Caco-2 (cell line): ENCODE measurements at places on chromosomes 6 and 20.
A peak's percentile ranks its signal among the peaks of the same experiment; 100 is the strongest.

- DNase-seq: no peak
Measured at GRCh38 chr6:16043171-16044135, 85.4 kb upstream of the MYLIP start.

DNA sequence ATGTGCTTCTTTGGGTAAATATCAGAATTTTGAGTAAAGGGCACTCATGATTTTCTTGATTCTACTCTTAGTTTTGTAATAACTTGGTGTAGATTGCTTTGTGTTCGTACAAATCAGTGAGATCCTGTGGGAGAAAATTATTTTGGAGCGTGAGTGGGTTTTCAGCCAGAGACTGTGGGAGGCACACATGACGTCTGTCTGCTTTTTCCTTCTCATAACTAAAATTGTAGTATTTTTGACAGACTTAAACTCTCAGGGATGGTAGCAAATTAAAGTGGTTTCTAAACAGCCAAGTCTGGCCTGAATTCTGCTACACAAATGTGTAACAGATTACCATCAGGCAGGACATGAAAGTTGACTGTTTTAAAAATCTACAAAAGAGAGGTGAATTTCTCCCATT lies 222.6 kb downstream of the OTOR start:
- DNase-seq: no peak

- no peak for DNase-seq
Measured at GRCh38 chr6:85401186-85402021, 48.5 kb upstream of the NT5E start.

DNA sequence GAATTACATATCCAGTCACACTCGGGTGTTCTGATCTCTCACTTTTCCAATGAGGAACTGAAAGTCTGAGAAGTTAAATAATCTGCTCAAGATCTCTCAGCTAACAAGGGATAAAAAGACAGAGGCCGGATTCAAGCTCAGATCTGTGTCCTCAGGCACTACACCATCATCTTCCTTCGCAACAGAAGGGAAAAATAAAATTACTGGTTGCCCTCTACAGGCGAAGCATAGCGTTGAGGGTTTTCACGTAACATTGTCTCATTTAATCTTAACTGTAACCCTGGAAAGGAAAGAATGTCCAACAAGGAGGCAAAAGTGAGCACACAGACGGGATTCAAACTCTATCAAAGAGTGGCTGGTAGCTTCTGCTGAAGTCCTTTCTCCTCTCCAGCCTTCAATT lies 67.8 kb upstream of the ANKEF1 start:
- DNase-seq: no peak

DNA sequence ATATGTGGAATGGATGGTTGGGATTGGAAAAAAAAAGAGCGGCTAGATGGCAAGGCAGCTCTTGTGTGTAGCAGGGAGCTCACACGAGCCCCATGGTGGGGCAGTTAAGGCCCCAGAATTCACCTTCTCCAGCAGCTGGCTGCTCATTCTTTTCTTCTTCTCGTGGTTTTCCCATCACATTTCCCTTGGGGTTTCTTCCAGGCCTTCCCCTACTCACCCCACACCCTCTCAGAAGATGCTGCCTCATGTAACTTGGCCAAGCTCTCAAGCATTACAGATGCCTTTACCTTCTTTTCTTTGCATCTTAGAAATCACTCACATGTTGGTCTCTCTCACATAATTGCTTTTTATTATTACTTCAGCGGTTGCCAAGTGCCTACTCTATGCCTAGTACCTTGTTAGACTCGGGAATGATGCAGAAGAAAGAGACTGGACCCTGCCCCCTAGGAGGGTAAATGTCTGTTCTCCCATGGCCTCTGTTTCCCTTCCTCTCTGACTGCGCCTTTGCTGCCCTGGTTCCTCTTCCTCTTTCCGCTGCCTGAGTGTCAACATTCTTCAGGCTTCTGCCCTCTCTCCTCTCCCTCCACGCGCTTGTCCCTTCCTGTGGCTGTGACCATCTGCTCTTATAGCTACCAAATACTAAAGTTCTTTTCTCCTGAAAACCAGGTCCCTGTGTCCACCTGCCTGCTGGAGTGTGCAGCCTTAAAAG lies 28.6 kb downstream of the PPARD start:
- DNase-seq: no peak

DNA sequence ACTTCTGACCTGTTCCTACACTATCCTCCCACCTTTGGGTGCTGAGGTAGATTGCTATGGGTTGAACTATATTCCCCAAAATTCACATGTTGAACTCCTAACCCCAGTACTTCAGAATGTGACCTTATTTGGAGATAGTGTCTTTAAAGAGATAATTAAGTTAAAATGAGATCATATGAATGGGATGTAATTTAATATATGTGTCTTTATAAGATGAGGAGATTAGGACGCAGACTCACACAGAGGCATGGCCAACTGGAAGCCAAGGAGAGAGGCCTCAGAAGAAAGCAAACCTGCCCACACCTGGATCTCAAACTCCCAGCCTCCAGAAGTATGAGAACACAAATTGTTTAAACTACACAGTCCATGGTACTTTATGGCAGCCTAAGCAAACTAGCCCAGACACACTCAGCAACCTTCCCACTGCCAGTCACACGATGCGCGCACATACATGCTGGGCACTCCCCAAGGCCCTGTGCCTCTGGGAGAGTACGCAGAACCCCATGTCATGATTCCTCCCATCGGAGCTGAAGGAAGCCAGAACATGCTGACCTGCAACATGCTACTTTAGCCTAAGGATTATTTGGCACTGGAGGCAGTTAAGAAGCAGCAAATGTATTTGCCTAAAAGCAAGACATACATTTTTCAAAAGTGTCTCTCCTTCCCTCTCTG lies 8.9 kb upstream of the SLC22A1 start:
- DNase-seq: no peak

GRCh38 chr20:61652146-61652545 lies 400.1 kb downstream of the CDH4 start:
- no peak for DNase-seq

DNA sequence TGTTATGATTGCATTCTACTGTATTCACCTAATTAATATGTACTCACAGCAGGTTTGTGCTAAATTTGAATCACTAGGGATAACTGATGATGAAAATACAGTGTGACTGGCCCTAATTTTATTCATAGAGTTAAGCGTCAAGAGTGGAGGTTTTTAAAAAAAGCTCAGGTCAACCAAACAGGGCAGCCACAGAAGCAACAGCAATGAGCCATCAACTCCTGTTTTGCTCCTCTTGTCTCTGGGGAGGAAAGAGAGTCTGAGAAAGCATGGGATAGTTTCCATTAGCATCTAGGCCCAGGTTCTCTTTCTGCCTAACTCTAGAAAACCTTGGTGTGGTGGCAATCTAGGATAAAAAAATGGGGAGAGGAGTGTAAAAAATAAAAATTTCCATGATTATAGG lies 122.1 kb downstream of the OGFRL1 start:
- no peak for DNase-seq

DNA sequence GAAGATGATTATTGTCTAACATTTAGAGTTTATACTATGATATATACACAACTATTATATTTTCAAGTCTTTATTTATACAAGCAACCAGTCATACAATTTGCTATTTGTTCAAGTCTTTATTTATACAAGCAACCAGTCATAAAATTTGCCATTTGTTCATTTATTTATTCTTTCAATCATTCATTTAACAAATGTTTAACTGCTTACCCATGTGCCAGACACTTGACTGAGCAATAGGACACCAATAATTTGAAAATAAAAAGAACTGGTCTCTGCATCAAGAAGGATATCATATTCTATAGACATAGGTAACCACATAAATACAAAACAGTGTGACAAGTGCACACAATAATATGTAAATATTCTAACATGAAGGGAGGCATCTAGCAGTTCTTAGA lies 20.3 kb downstream of the GRIK2 start:
- no peak for DNase-seq

- no peak for DNase-seq
Measured at GRCh38 chr20:2313316-2313715, 17.5 kb downstream of the TGM3 start.

- DNase-seq: peak; percentile 64
Measured at GRCh38 chr6:113306552-113307145, 550.5 kb upstream of the MARCKS start.

- no peak for DNase-seq
Measured at GRCh38 chr20:32648761-32649650, 24.7 kb downstream of the C20orf203 start.

DNA sequence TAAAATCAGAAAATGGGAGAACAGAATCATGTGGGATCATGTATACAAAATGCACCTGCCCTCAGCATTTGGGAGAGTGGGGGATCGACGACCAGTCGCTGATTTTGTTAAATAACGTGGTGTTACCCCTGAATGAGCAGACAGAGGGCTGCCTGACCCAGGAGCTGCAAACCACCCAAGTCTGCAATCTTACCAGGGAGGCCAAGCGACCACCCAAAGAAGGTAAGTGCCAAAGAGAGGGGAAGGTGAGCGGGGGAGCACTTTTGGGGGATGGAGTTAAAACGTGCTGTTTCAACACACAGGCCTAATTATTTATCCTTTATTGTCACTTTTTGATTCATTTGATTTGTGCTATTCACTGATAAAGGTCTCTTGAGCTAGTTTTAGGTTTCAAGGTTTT lies 4.1 kb downstream of the ADGRB3 start:
- DNase-seq: no peak

- no peak for DNase-seq
Measured at GRCh38 chr6:166737261-166737660, 110.2 kb upstream of the RPS6KA2 start.

DNA sequence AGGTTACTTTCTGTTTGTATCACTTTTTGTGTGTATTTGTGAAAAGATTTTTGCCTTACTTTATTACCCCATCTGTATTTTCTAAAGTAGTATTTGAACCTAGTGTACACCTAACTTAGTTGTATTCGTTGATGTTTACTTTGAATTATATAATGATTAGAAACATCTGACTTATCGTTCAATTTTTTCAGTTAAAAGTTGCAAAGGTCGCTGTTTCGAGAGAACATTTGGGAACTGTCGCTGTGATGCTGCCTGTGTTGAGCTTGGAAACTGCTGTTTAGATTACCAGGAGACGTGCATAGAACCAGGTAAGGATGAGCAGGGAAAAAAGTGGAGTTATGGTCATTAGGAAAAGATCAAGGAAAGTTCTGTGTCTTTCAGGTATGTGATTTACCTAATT lies 42.0 kb downstream of the ENPP1 start:
- DNase-seq: no peak

DNA sequence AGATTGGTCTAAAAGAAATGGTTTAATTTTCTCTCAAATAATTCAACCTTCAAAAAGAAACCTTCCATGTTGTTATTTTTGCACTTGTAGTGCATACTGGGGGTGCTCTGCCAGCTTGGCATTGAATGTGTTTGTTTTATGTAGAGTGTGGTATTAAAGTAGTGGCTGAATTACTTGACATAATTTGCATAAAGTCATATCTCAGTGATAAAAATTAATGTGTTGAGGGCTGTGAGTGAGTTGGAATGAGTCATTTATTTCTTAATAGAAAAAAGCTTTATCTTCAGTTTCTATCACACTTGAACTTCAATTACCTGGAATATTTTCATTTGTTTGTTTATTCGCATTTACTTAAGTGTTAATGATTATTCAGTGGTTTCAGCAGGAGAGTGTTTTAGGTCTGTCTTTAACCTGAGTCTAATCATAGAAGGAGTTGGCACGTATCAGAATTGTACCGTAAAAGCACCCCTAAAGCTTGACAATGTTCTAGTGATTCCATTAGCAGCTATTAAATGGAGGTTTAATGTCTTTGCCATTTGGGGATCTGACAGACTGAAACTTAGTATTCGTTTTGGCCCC lies 801.2 kb upstream of the FLRT3 start:
- no peak for DNase-seq
